Left ventricle myocardium inferior (tissue), 1 donor: ENCODE measurements at places on chromosomes 16 and 17. TPM values are rescaled to one million over a fixed set of nuclear protein-coding genes. Genes with fewer than 3 reads are reported as not detected.

DNA sequence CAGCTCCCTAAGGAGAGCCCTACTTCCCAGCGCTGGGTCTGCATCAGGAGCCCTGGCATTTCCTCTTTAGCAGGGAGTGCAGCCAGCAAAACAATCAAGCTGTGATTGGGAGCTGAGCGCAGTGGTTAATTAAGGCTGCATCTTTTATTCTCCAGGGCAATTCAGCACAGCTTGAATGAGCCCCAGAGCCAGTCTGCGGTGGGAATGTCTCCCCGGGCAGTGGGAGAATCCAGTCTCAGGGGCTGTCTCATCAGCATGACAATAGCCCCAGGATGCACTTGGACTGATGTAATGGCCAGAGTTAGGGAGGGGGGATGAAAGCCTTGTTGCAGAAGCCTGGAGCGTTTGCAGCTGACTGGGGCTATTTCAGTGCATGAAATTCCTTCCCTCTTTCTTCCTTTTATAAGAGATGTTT lies 292.6 kb upstream of the SOX9 start:
- H3K27ac ChIP-seq: no peak overlapping the region
- DNase-seq: no peak
- no peak overlapping the region for H3K4me3 ChIP-seq
- peaks cover 18% of the 10 kb centered on the region for H3K4me1 ChIP-seq
- H3K27me3 ChIP-seq: peaks cover 20% of the 10 kb centered on the region

GRCh38 chr17:82933911-82934310 lies 94.1 kb upstream of the ZNF750 start:
- DNase-seq: peak; percentile 7
- H3K27ac ChIP-seq: no peak overlapping the region
- peaks cover 6% of the 10 kb centered on the region for H3K4me1 ChIP-seq
- peaks cover 92% of the 10 kb centered on the region for H3K36me3 ChIP-seq
- H3K4me3 ChIP-seq: no peak overlapping the region
- no peaks in the 10 kb centered on the region for H3K27me3 ChIP-seq

GRCh38 chr17:40958086-40958953 lies 8.4 kb downstream of the KRT39 start:
- no peaks in the 10 kb centered on the region for H3K36me3 ChIP-seq
- no peak for DNase-seq
- H3K27ac ChIP-seq: no peak overlapping the region
- H3K27me3 ChIP-seq: peaks cover 68% of the 10 kb centered on the region
- no peak overlapping the region for H3K4me3 ChIP-seq

DNA sequence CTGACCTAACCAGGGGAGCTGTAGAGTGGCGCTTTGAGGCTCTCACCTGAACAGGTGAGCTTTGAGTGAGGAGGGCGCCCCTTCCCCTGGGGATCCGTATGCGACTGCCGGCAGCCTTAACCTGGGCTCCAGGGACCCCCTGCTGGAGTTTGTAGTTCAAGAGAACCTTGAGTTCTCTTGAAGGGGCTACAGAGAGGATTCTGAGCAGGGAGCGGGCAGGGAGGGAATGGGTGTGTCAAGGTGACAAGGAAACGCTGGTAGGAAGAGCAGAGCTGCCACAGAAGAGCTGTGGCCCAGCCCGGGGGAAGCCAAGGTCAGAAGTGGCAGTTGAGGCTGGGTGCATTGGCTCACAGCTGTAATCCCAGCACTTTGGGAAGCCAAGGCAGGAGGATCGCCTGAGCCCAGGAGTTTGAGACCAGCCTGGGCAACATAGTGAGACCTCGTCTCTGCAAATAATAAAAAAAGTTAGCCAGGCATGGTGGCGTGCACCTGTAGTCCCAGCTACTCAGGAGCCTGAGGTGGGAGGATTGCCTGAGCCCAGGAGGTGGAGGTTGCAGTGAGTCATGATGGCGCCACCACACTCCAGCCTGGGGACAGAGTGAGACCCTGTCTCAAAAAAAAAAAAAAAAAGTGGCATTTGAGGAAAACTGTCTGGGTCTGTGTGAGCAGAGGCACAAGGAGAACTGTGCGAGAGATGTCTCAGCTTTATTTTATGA lies 1.2 kb downstream of the LLGL2 start:
- DNase-seq: no peak
- H3K27ac ChIP-seq: no peak overlapping the region
- peak overlapping the region; percentile 82 for H3K4me3 ChIP-seq
- H3K36me3 ChIP-seq: peaks cover 8% of the 10 kb centered on the region

HBA1 gene
- 78.7 TPM for total RNA-seq

NTN1 gene
- 60.3 TPM for total RNA-seq

CPHXL2 gene
- total RNA-seq: not detected
